ENCODE measurements at places on chromosomes 7 and 10.

GRCh38 chr10:48414778-48415177 lies 108.3 kb downstream of the MAPK8 start:
- DNase-seq, result no peak

DNA sequence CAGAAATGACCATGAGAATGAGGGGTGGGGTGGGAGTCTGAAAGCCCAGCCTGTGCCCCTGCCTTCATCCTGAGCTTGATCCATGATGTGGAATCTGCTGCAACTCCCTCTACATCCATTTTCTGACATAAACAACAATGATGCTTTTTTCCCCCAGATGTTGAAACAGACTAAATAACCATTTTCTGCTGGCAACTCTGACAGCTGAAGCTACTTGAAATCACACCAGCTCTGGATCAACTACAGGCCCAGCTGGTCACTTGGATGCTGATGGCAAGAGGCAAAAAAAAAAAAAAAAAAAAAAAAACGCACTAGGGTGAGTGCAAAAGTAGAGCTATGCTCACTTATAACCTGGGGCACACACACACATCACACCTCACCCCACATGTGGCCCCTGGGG lies 74.2 kb downstream of the FAM107B start:
- no peak for DNase-seq

DNA sequence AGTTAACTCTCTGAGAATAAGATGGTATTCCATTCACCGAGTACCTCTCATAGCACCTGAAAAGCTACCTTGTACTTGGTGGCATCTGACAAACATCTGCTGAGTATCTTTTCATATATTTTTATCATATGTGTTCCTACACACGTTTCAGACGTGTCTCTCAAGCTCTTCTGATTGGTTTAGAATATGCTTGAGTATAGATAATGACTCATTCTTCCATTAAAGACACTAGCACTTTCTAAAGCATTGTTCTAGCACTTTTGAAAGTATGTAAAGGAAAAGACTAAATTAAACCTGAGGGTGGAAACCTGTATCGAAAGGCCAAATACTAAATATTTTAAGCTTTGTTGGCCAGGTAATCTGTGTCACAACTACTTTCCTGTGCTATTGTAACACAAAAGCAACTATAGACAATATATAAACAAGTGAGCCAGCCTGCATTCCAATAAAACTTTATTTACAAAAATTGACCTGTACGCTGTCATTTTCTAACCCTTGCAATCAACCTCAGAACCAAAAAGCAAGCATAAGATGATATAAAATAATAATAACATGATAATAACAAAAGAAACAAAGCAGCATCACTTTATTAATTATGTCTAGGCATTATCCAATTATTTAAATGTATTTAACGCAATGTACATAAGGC lies 95.3 kb downstream of the DGKI start:
- DNase-seq, result no peak

DNA sequence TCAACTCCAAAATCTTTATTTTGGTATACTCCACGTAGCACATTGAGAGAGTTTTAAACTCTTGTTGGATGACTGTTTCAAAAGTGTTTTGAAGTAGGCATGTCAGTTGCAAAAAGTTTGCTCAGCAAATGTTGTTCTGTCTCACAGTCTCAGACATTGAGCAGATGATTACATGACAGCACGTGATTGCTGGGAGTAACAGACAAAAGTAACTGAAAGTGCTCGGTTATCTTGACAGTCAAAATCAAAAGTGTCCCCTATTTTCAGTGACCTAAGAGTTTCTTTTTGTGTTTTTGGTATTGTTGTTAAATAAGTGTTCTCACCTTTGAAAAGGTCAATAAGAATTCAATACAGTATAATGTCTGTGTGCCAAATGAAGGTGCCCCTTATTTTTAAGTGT lies 84.3 kb downstream of the CFTR start:
- no peak for DNase-seq

DNA sequence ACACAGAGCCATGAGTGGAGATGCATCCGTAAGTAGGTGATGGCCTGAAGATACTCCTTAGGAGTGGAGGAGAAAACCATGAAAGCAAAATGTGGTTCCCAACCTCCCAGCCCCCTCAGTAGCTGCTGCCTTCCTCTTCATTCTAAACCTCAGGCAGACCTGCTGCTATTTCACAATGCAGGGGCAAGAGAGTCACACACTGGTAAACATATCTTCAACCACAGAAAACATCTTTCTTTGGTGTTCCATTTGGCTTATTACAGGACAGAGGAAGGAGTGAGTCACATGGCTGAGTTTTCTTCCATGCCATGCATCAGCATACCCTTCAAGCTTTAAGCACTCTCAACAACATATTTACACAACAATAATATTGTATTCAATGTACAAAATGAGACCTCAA lies 342.1 kb downstream of the BMPER start:
- no peak for DNase-seq

GRCh38 chr7:102234131-102234530 lies 52.5 kb upstream of the SH2B2 start:
- no peak for DNase-seq

- DNase-seq, result no peak
Observed at GRCh38 chr10:7117806-7118674, 292.8 kb downstream of the SFMBT2 start.

DNA sequence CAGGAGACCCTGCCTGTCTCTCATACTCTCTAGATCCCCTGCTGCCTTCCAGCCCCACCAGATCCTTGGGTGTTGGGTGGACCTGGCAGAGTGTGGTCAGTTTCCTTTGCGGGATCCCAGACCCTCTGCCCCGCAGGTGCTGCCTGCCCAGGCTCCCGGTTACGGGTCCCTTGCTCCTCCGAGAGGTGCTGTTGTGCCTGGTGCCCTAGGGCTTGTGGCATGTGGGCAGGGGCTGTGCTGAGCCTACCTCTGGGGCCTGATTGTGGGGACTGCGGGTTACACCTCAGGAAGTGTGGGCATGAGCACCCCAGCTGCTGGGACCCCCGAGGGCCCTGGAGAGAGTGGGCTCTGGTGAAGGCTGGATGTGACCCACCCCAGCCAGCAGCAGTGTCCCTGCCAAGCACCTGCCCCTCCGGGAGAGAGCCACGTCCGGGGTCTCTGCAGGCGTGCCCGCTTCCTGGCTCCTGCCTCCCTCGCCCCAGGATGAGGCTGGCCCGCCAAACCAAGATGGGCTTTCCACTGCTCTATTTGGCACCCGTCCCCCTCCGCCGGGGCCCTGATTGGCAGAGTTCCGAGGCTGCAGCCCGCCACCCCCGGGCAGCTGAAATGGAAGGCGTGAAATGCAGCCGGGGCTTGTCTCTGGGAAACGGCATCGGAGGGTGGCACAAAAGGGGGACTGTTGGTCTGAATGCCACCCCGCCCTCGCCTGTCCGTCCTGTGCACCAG lies 17.0 kb downstream of the CLIP2 start:
- no peak for DNase-seq

- peak; percentile 36 for DNase-seq
Observed at GRCh38 chr10:102230264-102230860, 4.3 kb downstream of the ELOVL3 start.

- no peak for DNase-seq
Observed at GRCh38 chr10:118729641-118730258, 25.0 kb downstream of the CACUL1 start.

DNA sequence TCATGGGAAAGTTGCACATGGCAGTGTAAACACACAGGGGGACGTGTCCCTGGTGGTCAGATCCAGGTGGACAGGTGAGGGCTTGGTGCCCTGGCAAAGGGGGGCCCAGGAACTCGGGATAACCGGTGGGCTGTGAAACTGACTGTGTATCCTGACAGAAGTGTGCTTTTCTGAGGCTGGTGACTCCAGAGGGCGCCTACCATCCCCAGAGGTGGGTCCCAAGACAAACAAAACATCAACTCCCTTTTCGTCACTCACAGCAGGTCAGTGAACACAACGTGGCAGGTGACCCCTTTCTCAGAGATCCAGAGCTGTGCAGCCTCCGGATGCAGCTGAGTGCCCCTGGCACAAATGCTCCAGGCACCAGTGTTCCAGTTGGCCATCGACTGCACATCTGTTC lies 56.0 kb upstream of the DDC start:
- DNase-seq, result no peak

- no peak for DNase-seq
Observed at GRCh38 chr7:41731493-41732435, 28.9 kb upstream of the INHBA start.

DNA sequence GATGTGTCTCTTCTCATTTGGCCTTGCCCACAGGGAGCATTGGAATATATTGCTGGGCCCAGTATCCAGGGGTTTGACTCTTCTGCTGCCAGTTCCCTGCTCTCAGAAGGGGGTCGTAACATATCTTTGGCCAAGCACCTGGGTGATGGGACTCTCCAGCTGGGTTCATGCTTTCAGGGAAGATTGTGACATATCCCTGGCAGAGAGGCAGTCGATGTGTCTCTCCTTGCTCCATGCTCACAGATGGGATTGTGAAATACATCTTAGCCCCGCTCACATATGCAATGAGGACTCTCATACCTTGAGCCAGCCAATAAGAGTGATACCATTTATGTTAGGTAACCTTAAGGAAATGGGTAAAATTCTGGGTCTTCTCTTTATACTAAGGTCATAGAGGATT lies 39.2 kb upstream of the ZNF680 start:
- DNase-seq, result no peak

GRCh38 chr7:217781-218180 lies 25.4 kb downstream of the FAM20C start:
- no peak for DNase-seq

DNA sequence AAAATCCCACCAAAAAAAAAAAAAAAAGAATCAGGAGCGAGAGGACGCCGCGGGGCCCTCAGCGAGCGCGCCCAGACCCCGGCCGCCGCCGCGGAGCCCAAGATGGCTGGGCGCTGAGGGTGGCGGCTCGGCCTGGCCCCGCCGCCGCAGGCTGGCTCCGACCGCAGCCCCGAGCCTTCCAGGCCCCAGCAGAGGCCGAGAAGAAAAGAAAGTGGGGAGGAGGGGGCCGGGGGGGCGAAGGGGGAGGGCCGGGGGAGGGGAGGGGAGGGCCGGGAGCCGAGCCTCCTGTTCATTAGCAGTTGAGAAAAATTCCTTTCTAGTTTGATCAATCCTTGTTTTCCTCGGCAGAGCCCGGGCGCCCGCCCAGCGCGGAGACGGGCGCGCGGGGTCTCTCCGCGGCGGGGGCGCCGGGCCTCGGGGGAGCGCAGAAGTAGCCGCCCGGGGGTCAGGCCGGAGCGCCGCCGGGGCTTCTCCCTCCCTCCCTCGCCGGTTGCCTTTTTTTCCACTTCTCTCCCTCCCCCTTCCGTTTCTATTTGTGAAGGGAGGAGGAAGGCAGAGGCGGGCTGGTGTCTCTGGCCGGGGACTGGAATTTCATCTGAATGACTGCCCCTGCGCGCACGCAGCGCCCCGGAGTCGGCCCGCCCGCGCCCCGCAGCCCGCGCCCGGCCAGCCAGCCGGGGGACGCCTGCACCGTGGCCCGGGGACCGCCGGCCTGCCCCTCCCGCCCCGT lies 778 bp upstream of the TRIM8 start:
- DNase-seq, result peak; percentile 27

Data from NCI-H2171 (cell line).